Astrocyte of the spinal cord (primary cell): ENCODE measurements at places on chromosomes 1 and 21.

GRCh38 chr1:33524586-33524985 is 52.1 kb downstream of the ZSCAN20 start:
- DNase-seq, result no peak

DNA sequence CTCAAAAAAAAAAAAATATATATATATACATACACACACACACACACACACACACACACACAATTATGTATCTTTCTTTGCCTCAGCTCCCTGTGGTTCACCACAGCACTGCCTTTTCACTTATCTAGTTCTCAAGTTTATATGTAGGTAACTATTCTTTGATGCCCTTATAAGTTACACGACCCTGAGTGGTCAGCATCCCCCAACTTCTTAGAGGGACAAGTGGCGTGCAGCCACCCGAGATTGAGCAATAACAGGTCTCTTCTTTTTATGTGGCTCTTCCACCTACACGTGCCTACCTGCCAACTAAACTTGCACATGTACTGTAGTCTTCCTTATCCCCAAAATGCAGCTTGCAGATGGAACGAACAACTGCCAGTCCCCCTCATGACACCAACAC is 120.8 kb downstream of the GABPA start:
- DNase-seq, result no peak

DNA sequence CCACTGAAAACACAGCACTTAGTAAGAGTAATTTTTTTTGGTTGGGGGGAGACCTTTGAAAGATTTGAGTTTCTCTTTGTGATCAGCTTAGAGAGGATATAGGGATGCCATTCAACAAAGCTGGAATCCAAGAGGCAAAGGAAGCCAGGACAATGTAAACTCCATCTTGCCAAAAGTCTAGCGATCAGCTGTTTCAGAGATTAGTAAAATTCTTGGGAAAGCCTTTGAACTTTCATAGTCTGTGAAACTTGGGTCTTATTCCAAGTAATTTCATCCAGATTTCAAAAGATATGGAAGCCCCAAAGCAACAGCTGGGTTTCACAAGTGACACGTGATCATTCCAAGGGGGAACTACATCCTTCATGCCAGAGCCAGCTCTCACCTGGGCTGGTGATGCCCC is 30.2 kb upstream of the TNR start:
- DNase-seq, result no peak

DNA sequence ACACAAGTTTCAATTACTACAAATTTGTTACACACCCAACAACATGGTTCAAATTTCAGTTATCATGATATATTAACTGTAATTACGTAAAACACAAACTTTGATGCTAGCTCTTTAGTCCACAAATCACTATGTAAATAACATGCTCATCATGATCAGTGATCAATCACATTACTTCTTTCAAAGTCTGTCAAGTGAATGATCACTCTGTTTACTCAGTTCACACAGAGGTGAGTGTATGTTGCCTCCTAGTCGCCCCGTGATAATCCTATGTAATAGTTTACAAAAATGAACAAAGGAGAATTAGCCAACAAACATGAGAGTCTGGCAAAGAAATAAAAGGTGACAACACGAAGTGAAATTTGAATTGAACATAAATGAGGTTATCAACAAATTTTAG is 14.3 kb downstream of the EDEM3 start:
- DNase-seq, result no peak

- no peak for DNase-seq
Measured at GRCh38 chr1:179026813-179027669, 1.3 kb downstream of the FAM20B start.

DNA sequence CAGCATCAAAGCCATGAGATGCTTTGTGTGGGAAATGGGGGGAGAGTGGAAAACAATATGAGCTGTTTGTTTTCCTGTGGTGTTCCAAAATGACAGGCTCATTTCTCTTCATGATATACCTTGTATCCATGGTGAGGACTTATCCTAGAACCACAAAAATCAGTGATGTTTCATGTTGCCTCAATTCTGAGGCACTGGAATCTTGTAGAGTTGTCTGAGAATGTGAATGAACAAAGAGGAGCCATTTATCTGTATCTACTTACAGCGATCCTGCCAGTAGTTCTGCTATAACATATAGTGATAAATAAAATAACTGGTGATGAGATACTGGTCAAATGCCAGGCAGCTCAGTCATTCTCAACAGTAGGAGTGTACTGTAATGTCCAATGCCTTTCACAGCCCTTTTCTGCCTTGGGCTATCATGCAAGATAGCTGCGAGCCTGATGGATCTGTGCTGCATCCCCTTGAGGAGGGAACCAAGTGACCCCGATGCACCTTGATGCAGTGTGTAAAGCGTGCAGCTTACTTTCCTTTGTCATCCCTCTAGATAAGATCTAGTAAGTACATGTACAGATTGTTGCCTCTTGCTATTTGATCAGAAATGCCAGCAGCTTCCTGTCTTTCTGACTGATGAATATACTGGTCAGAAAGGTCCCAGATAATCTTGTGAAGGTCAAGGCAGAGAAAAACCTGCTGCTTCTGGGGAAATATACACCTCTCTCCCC is 52.8 kb downstream of the SLC44A3 start:
- peak; percentile 29 for DNase-seq

DNA sequence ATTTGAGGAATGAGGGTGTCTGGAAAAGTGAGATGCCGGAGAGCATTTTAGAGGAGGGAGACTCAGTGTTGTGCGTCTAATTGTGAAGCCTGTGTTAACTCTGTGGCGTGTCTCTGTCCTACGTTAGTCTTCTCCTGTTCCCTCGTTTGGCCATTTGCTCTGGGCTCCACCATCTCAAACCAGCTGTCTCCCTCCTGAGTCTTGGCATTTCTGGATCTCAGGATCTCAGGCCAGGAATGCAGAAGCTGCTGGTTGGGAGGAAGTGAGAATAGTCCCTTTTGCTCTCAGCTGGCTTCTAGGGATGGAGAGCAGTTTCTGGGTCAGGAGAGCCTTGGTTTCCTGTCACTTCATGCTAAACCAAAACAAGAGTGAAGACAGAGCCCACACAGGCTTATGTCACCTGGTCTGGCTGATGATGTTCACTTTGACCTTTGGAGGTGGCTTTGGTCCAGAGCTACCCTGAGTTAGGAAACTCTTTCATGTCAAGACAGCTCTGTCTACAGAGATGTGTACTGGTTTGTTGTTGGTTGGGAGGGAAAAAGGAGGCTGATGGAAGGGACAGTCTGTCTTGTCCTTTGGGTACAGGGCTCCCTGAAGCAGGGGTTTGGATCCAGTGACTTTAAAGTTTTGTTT is 859 bp downstream of the NFASC start:
- no peak for DNase-seq

DNA sequence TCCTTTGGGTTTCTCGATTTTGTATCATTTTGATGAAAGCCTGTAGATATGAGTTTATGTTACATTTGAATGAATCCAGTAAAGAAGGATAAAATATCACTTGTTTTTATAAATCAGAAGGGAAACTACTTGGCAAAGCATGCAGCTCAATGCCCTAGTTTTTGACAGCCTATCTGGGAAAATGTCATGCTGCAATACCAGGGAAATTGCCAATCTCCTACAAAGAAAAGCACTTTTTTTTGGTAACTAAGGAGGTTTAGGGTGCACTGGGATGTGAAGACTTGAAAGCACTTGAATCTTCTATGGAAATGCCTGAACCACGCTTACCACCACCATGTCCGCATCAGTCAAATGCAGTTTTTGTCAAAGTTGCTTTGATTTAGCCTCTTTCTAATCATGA is 446.9 kb upstream of the LRRC7 start:
- no peak for DNase-seq

- peak; percentile 45 for DNase-seq
Measured at GRCh38 chr1:31605908-31606427, 11.5 kb upstream of the HCRTR1 start.

- no peak for DNase-seq
Measured at GRCh38 chr1:11970441-11971185, 9.6 kb upstream of the MFN2 start.

DNA sequence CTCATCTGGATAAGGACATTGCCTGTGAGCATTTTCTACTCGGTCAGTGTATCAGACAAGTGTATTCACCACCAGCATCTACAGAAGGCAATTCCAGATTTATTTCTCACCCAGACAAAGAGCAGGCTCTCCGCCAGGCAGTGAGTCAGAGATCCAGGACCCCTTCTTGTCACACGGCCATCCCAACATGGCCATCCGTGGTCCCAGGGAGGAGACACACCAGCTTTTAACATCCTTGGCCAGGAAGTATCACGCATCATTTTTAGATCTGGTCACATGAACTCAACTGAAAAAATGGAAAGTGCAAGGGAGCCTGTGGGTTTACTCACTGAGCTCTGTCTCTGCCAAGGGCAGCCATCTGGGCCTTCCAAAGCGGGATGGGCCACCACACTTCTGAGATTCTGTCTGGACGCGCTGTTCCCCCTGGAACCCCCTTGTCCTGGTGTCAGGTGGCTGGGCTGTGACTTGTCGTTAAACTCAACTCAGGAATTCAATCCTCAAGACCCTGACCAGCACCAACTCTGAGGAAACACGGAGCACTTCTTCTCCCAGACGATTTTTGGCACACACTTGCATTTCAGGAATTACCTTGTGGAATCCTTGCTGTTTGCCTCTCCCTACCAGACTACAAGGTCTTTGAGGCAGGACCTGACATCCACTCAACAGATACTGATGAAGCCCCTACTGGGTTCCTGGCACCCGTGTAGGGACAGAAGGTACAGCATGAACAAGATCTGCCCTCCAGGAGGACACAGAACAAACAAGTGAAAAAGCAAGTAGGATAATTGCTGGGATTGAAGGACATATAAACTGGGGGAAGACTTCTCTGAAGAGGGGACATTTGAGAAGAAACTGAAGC is 21.6 kb upstream of the CCSAP start:
- no peak for DNase-seq

DNA sequence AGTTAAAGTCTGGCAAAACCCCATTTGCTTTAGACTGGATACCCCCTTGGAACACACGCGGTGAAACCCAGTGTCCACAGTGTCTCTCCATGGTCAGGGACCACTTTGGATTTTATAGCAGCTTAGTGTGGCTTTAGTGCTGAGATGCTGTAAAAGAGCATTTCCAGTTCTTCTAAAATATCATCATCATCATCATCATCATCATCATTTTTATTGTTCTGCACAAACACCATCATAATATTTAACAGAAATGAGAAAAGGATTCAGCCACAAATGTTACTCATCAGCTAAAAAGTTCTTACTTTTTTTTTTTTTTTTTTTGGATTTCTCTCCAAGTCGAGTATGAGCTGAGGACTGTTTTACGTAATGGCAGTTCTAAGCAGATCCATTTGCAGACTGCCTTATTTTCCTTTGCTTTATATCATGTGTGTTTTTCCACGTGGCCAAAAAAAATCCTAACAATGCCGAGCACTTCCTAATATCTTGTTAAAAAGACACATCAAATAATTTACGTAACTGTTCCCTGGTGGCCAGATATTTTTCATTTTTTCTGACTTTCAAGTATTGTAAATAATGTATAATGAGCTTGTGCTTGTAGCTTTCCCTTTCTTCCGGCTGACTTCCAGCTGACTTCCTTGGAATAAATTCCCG is 62.8 kb downstream of the EVA1C start:
- peak; percentile 41 for DNase-seq

- DNase-seq, result no peak
Measured at GRCh38 chr1:192632188-192632587, 3.8 kb upstream of the RGS13 start.

DNA sequence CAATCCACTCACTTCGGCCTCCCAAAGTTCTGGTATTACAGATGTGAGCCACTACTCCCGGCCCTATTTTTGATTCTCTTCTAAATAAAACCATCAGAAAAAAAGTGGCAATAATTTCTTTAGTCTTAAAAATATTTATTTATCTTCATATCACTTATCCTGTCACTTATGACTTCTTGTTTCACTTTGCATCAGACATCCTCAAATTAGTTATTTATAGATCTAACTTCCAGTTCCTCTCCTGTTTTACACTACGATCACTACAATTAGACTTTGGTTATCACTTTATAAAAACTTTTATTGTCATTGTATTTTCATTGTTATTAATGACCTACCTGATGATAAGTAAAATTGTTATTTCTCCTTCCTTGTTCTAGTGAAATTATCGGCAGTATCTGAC is 783.4 kb upstream of the BRINP3 start:
- no peak for DNase-seq

DNA sequence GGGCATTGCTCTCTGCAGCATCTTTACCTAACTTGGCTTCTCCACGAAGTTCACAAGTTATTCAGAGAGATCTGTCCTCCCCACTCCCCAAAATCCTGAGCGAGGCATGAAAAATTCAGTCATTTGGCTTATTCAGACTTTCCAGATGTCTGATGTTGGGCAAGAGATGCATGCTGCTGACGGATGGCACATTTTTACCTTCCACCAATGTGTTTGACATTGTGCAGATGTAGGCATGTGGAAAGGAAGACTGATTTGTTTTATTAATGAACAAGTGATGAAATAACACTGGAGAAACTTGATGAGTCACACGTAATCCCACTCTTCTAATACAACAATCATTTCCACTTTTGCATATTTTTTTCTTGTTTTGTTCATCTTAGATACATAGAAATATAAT is 86.7 kb downstream of the C1orf94 start:
- DNase-seq, result no peak

GRCh38 chr21:26529526-26529925 is 43.6 kb downstream of the CYYR1 start:
- no peak for DNase-seq

GRCh38 chr21:25324666-25325065 is 282.6 kb downstream of the MRPL39 start:
- no peak for DNase-seq

GRCh38 chr1:156816561-156817328 is at the start of gene SH2D2A:
Gene SH2D2A (minus strand): TSS chr1:156816848. CDS start chr1:156816708, 140 bp downstream.
- DNase-seq, result no peak

GRCh38 chr1:92094595-92094994 is 14.4 kb downstream of the BTBD8 start:
- DNase-seq, result no peak

GRCh38 chr1:248807067-248807737 is 18.5 kb downstream of the SH3BP5L start:
- peak; percentile 35 for DNase-seq

- DNase-seq, result no peak
Measured at GRCh38 chr1:28898405-28898881, 15.9 kb upstream of the EPB41 start.

DNA sequence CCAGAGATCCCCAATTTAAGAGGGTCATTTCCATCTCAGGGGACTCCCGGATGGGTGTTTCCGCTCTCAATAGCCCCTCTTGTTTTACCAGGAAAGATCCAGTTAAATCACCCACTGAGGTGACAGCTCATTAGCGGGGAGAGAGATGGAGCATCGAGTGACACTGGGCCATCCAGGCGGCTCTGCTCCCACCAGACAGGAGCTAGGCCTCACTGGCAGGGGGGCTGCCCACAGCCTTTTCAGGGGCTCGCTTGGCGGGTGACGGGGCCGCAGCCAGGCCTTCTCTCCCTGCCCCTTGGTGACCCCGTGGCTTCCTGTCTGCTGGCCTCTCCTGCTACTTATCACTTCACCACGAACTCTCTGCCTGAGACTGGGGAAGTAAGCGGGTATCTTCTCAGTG is 26.7 kb upstream of the SPSB1 start:
- DNase-seq, result no peak
